ENCODE measurements at places on chromosomes 3 and 15.

DNA sequence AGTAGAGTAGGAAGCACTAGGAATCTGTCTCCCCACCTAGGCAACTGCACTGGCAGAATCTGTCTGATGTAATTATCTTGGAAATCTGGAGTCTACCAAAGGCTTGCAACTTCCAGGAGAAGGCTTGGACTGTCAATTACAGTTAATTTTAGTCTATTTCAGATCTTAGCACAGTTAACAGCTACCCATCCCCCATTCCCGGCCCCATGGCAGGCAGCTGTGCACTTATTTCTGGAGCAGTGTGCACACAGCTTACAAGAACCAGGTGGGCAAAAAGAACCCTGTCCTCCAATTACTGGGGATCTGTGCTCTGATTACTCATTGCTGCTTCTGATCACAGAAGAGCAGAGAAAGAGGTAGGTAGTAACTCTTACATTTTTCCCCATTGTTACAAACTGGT is 12.3 kb upstream of the CDAN1 start:
- DNase-seq: no peak

DNA sequence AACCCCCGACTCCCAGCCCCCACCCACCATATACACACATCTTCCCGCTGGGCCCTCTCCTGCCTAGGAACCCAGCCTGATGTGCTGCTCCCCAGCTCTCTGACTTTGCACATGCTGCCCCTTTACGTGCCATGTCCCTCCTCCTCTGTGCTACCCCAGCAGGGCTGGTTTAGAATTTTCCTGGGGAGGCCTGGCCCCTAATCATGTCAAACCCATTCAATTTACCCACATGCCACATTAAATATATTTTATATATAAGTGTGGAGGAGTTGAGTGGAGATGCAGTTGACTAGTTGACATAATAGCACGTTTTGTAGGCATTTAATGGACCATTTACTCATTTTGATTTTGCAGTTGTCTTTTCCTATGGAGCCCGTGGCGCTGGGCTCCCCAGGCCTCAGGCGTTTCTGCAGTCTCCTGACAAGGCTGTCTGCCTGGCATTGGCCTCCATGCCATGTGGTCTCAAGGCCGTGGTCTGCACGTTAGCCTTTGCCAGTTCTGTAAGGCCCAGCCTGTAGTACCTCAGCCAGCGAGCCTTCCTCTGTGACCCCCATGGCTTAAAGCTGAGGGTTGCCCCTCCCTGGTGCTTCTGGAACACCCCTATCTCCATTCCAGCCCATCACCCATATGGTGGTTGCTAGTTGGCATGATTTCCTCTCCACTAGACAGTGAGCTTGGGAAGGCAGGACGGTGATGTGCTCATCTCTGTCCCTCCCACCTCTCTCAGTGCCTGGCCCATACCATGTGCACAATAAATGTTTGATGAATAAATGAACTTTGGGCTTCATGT is 155.8 kb downstream of the TLE3 start:
- DNase-seq: no peak

DNA sequence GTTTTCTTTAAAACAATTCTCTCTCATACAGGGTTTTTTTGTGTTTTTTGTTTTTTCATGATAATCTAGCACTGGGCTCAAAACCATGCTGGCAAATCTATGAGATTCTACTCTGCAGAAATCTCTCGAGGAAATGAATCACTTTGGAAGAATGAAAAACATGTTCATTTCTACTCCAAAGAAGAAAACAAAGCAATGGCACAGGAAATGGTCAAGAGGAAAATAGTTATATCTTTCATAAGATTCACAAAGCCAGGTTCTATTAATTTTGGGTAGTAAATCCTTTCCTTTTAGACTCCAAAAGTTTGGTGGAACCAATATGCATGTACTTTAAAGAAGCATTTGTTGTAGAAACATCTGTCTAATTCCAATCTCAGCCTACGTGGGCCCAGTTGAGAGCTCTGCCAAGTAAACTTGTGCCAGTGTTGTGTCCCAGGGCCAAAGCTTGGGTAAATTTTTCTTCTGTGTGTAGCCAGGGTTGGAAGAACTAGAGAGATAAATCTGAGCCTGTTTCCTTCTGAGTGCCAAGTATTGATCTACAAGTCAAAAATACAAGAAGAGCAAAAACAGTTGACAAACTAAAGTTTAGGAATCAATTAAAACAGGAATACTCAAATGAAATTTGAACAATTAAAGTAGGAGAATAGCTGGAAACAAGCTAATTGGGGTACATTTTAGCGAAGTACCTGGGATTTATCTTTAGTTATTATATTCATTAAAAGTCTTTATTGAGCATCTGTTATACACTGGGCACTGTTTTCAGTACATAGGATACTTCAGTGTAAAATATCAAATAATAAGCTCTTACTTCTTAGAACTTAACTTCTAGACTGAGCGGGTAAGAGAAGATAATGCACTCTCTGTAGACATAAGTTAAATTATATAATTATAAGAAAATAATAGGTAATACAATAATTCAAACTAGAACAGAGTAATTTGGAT is 657.5 kb upstream of the NECTIN3 start:
- DNase-seq: no peak

GRCh38 chr15:53625260-53625659 is 134.2 kb downstream of the WDR72 start:
- DNase-seq: no peak

DNA sequence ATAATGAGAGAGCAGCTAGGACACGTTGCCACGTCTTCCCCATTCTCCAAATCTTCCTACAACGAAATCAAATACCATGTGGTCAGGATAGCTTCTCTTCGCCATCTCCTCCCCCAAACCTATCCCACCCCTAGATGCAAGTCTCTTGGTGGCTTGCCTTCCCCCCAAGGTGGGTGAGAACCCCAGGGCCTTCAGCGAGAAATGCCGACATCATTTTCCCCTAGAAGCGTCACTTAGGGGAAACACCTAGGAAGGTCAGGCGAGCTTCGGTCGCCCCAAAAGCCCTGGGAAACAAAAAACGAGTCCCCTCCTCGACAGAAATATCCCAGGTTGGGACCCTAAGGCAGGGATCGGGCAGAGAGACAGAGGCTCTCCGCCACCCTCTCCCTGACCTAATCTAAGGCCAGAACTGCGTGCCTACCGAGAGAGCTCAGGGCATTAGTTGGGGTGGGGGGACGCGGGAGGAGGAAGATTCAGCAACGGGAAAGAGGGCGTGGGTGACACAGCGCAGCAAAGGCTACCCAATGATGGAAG is 502 bp downstream of the DPH3 start:
- DNase-seq: no peak

GRCh38 chr3:57998366-57999283 is 9.6 kb upstream of the FLNB start:
- no peak for DNase-seq

DNA sequence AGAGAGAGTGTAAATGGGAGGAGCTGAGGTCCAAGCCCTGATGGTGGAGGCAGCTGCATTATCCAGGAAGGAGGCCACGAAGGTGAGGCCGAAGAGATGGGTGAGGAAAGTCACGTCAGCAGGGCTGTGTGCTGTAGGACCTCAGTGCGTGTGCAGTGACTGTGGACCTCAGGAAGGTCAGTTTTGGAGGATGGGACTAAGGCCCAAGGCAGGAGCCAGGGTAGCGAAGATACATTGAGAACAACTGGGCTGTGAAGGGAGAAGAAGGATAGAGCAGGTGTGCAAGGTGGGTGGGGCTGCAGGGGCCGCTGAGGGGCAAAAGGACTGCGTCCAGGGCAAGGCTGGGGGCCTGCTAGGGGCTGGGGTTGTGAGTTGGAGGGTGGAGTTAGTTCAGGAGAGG is 4.9 kb downstream of the KLHL40 start:
- DNase-seq: no peak

GRCh38 chr3:46930945-46931403 is 45.6 kb downstream of the CCDC12 start:
- no peak for DNase-seq

DNA sequence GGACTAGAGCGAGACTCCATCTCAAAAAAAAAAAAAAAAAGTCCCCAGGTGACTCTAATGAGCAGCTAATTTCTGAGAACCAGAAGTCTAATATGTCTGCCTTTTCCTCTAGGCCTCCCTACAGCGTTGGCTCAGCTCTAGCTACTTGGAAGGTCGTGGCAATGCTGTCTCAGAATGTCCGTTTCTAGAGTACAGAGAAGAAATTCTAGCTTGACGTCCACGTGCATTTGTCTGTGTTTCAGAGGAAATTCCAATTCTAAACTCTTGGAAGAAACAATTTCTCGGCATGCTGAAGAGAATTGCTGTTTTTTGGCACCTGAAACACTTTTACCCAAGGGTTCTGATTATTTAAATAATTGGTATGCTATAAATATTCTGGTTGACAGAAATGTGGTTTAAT is 78.8 kb downstream of the SOX2 start:
- DNase-seq: no peak

GRCh38 chr3:8276506-8276905 is 225.1 kb upstream of the LMCD1 start:
- no peak for DNase-seq

DNA sequence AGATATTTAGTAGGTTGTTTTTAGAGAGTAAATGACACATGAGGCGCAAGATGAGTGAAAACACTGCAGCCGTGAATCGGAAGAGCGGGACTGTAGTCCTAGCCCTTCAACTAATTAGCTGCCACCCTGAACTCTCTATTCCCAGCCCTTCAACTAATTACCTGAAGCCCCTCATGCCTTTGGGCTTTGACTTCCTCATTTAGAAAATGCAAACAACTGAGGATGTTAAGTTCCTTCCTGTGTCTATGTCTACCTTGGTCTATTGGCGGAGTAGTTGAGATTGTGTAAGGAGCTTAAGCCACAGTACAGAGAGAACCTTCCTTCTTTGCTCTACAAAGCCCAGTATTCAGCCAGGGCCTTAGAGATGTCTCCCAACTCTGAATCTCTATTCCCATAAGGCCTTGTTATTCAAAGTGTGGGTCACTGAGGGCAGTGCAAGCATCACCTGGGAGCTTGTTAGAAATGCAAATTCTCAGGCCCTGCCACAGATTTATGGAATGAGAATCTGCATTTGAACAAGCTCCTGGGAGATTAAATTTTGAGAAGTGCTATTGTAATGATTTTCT is 71.8 kb upstream of the SCN5A start:
- no peak for DNase-seq

DNA sequence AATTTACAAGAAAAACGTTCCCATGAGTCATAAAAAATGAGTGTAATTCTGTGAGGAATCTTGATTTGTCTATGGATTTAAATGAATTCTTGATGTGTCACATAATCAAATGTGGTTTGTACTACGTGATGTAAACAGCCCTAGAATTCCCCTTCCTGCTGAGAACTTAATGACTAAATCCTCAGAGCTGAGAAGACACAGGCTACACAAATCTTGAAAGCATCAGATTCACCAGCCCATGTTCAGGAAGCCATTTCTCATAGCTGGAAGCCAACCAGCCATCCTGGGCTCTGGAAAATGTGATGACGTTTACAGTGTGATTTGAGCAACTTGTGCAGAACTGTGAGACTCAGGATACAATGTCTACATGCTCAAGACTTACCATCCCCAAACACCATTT is 193.7 kb upstream of the MME start:
- no peak for DNase-seq

DNA sequence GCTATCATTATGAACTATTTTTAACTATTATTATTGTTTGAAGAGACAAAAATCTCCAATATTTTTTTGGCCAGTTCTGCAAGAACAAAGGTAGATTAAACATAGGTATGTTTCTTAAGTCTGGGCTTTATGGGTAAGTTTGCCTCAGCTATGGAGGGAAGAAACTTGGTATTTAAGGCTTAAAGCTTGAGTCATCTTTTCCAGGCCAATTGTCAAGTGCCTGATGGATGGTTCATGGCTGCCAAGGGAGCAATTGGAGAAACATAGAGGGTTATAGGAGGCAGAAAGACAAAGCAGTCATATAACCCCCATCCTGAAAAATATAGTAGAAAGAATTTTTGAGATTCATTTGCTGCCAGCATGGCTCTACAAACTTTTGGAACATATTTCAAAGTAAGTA is 7.2 kb upstream of the STAC start:
- no peak for DNase-seq

DNA sequence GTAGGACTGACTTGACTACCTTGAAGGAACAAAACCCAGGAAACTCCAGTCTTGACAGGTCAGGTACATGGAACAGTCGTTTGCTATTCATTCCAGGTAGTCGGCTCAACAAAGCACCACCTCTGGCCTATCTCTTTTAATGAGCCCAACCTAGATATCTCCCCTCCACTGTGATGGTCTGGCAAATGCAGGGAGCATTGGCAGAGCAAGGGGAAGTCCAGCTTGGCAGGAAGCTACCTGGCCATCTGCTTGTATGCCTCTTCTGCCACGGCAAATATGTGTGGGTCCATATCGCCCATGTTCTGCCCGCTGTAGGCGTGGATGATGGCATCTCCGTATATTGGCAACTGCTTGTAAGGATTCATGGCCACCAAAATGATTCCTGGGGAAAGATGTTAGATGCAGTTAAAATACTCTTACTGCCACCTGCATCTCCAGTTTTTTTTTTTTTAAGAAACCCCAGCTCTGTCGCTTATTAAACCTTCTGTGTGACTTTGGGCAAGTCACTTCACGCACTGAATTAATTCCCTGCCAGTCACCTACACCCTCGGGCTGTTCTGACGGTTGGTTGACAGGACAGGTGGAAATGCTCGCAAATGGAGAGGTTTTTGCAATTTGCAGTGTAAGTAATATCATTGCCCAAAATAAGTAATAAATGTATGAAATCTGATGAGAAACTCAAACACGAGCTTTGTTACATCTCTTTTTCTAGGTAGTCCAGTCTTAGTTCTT is 16.8 kb downstream of the MYO5C start:
- DNase-seq: no peak

- DNase-seq: no peak
Measured at GRCh38 chr3:169575381-169575780, 88.1 kb downstream of the MECOM start.

DNA sequence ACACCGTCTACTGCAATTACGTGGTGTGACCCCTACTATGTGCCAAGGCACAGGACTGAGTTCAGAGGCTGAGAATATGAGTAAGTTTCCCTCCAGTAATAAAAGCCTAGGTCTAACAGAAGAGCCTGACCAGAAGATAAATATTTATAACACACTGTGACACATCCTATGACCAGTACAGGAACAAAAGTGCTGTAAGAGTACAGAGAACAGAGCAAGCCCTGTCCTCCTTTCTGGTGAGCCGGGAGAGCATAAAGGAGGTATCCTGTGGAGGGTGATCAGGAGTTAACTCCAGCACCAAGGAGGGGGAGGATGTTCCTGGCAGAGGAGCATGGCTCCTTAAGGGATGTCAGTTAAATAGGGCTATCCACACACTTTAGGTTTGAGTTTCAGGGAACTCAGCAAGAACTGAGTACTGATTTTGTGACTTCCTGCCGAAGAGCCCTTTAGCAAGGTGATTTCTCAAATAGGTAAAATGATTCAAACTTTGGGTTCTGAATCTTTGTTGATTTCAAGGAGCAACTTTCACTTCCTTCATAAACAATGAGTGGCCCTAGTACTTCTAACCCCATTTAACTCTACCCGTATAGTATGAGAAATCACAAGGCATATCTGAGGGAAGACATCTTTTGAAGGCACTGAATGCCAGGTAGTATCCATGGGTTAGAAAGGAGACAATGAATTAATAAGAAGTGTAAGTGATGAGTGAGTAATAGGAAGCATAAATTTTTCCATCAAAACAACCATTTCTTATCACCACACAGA is 198.0 kb downstream of the THRB start:
- no peak for DNase-seq
